ENCODE measurements at places on chromosomes 6 and 20.

- no peak for DNase-seq
Observed at GRCh38 chr20:11352041-11352440, 565.7 kb upstream of the BTBD3 start.

GRCh38 chr6:63213325-63213724 lies 2.1 kb downstream of the FKBP1C start:
- DNase-seq = no peak

- DNase-seq = no peak
Observed at GRCh38 chr6:33784787-33785186, 4.1 kb downstream of the LEMD2 start.

- no peak for DNase-seq
Observed at GRCh38 chr20:7010527-7010926, 243.0 kb downstream of the BMP2 start.

- no peak for DNase-seq
Observed at GRCh38 chr6:53432318-53433161, 83.8 kb upstream of the ELOVL5 start.

- peak; percentile 77 for DNase-seq
Observed at GRCh38 chr6:35737413-35738211, 780 bp downstream of the ARMC12 start.

DNA sequence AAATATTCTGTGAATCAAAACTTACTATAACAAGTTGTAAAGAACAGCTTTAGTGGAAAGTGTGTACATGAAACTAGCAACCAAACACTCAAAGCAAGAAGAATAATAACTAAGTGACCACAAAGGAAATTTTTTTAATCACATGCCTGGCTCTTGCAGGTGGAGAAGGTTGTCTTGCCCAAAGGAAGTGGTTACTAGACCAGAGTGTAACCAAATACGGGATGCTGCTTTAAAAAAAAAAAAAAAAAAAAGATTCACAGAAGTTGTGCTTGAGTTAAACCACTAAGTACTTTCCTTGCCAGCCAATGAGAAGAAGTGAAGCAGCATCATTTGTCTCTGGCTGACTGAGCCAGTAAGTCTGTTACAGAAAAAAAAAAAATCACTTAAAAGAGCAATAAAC lies 19.1 kb upstream of the HLA-DQB1 start:
- DNase-seq = peak; percentile 87

DNA sequence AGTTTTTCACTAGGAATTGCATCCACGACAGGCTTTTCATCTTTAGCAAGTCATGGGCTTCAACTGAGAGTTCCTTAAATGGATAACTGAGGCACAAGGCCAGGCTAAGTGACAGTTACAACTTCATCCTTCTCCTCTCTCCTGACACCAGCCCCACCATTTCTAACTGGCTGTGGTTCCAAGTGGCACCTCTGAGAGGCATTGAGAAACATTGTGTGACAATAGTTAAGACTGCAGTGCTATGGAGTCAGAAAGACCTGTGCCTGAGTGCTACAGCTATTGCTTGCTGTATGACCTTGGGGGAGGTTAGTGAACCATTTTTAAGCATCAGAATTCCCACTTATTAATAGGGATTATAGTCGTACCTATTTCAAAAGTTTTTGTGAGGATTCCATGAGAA lies 26.2 kb upstream of the MLIP start:
- no peak for DNase-seq

DNA sequence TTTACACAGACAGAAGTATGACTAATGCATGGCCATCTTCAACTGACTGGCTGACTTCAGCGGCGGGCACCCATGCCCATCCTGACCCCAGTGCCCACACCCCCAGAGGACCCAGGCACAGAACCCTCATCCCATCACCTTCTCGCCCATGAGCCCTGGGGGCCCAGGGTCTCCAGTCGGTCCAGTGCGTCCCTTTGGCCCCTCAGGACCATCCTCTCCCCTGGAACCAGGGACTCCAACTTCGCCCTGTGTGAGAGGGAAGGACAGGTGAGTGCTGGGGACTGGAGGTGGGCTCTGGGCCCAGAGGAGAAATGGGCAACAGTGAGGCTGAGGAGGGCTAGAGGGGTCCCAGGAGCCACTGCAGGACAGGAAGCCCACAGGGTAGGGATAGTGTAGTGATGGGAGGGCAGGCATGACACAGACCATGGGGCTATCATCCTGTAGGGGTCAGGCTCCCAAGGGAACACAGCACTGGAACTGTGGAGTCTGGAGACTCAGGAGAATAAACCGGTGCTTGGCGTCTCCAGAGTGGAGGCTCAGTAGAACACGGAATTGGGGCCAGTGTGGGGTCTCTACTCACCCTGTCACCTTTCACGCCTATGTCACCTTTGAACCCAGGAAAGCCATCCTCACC lies 16.7 kb downstream of the COL11A2 start:
- no peak for DNase-seq

DNA sequence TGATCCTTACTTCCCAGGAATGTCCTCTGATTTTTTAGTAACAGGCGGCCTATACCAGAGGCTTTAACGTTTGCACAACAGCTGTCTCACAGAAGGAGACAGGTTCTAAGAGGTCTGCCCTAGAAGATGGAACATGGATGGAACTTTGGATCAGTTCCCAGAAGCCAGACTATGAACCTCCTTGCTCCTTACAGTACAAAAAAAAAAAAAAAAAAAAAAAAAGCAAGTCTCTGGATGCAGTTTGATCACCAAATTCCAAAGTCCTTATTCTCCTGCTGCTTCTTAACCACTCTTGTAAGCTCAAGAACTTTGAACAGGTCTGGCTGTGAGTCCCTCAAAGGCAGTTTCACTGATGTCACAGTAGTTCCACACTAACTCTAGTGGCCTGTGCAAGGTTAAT lies 2.0 kb upstream of the TRMT11 start:
- no peak for DNase-seq

GRCh38 chr6:36493859-36494258 lies 51.1 kb downstream of the KCTD20 start:
- no peak for DNase-seq
